Substantia nigra (tissue), 51 donors: ENCODE measurements at places on chromosomes 12 and 14.
A peak's percentile ranks its signal among the peaks of the same experiment; 100 is the strongest.

GRCh38 chr12:91222746-91223145 is 40.1 kb upstream of the DCN start:
- no peak for DNase-seq

DNA sequence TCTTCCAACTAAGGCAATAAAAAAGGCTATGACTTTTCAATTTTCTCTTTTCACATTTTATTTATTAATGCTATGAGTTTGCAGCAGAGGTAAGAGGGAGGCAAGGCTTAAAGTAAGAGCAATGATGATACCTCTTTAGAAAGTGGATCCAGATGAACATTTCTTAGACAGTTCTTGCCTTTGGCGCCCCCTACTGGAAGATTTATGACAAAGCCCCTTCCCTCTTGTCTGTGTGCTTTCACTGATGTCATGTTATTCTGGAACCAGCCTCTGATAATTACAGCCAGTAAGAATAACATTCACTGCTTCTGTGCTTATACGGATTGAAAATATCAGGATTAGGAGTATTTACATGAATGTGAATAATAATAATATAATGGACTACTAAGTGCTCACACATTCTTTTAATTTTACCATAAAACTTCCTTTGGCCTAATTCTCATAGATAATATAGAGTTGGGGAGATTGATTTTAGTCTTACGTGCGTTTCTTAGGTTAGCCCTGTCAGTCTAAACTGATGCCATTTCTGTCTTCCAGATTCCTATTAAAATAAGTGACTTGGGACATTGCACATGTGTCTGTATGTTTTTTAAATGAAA is 1929.9 kb upstream of the SEL1L start:
- DNase-seq: peak; percentile 3

- no peak for DNase-seq
These were observed 135.5 kb downstream of the GCH1 start for GRCh38 chr14:54767139-54767431.

DNA sequence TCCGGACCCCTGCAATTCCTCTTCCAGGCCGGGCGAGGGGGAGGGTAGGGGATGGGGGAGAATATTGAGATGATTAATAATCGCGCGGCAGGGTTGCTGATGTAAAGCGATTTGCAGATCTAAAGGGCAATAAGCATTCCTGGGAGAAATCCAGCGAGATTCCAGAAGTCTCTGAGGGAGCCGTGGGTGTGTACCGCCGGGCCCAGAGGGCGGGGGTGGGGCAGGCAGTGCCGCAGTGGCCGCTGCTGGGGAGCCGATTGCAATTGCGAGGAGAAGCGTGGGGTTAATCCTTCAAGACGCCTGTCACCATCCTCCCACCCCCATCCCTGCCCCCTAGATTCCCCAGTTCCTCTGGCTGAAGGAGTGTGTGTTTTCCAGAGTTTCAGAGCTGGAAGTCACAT is 16.4 kb downstream of the FOS start:
- peak; percentile 55 for DNase-seq

DNA sequence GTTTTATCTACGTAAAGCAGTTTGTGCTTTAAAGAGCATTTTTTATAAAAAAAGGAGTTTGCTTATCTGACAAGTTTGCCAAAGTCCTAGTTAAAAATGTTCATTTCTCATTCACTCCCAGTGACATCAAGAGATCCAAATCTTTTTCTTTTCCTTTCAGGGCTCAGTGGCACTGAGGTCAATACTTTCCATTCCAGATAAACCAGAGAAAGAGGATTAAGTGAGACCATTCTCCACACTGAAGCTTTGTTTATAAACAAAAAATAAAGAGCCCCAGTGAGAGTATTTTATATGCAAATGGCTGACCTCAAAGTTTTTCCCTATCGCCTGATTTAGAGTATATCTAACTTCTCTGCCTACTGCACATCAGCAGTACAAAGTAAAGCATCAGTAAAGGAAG is 199.8 kb downstream of the ALG10B start:
- no peak for DNase-seq

DNA sequence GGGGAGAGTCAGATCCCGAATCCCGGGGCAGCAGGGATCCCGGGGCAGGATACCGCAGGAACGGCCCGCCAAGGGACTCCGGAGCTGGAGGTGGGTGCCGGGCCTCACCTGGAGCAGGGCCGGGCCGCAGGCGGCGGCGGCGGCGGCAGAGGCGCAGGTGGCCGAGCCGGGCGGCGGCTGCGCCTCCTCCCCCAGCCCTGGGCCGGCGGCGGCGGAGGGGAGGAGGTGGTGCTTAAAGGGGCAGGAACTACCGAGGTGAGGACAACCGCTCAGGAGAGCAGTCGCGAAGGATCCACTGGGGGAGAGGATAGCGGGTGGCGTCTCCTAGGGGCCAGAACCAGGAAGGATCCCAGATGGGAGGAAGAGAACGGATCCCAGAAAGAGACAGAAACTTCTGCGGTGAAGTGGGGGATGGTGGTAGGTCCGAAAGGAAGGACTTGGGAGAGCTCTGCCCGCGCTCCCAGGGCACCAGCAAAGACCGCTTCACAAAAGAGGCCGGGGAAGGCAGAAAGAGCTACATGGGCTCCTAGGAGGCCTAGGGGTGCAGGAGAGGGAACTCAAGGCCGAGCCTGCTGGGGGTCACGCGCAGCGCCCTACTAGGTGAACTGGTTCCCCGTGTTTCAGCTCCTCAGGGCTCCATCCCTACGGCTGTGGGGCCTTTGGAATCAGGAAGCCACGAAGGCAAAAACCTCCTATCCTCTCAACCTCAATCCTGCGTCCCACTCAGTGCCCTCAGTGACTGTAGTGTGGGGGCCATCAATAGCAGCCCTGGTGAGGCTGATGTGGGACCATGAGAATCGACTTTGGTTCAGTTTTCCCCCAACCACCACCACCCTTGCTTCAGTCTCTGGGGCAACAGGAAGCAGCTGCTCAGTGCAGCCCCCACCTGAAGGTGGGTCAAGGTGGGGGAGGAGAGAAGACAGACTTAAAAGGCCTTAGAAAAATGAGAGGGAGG is 5.0 kb upstream of the BAZ2A start:
- DNase-seq: peak; percentile 57

- no peak for DNase-seq
These were observed 753.6 kb upstream of the STXBP6 start for GRCh38 chr14:25803386-25804018.

DNA sequence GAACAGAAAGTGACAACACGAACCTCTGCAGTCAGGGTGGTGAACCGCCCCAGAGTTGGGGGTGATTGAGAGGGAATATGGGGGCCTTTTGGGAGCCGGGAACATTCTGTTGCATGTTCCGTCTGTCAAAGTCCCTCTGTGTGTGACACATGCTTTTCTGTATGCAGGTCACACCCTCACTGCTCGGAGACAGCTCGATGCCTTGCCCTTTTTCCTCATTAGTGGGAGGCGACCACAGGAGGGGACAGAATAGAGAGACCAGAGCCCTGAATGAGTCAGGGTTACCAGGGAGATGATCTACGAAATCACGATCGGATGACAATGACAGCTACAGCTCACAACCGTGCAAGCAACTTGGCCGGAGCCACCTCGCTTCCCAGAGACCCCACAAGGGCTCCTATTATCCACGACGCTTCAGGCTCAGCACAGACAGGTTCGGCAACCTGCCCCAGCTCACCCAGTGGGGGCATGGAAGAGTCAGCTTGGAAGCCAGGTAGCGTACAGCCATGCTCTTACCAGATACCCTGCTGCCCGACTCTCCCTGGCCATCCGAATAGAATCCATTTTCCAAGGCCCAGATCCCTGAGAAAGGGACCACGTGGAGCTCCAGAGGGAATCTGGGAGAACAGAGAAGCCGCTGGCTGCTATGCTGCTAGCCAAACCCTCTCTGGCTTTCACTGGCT is 38.8 kb downstream of the TESC start:
- no peak for DNase-seq

DNA sequence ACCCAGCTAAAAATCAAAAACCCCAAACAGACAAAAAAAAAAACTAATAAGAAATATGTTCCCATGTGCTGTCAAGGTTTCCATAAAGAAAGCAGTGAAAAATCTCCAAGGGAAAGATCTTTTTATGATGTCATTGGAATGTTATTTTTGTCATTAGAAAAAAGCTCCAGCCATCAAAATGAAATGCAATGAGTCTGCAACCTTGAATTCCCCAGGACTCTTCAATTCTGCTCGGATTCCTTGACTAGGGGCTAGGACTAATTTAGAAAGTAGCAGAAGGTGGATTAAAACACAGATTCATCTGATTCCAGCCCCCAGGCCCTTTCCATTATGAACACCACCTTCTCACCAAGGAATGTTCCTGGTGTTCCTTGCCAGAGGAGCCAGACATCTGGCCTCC is 6.0 kb upstream of the PCNX1 start:
- no peak for DNase-seq

DNA sequence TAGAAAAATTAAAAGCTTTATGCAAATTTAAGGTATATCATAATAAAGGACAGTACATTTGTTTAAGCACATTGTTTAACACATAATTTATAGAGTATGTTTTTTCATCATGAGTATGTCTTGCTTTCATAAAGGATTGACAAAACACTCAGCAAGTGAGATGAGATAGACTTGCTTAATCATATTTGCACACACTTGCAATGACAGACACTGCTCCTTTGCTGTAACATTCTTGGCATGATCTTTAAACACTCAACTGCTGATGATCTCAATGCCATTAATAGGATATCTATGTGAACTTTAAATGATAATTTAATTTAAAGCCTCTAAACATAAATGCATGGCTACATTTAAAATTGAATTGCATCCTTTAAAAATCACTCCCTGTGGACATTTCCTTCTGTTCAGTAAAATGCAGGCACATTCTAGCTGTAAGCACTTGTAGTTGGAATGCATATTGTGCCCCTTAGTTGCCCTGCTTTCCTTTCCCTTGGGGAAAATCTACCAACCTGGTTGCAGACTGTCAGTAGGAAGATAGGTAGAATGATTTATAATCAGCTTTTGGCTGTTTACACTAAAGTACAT is 979.0 kb downstream of the TMTC2 start:
- no peak for DNase-seq

GRCh38 chr12:47602325-47602724 is 103.5 kb downstream of the RPAP3 start:
- no peak for DNase-seq

DNA sequence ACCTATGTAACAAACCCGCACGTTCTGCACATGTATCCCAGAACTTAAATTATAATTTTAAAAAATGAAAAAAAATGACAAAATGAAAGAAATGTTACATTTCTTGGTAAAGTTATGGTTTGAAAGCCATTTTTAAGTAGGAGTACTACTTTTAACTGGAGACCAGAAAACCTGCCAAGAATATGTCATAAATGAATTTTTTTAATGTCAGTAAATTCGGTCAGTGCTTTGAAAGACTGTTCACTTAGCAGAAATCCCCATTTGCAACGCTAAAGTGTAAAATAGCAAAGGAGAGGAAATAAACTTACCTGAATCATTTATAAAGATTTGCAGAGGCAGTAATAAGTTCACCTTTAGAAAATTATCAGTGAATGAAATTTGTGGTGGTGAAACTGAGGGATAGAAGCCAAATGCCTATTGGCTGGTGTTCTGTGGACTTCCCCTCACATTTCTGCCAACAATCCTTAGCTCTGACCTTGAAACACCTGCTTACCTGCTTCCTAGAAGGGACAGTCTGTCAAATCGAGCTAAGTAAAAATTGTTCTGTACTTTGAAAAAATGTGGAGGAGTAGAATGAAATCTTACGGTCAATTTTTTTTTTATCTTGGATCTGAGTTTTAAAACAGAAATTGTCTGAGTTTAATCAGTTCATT is 714.2 kb downstream of the SLC6A15 start:
- no peak for DNase-seq

- DNase-seq: no peak
These were observed 469.8 kb downstream of the FOXG1 start for GRCh38 chr14:29236401-29236800.

DNA sequence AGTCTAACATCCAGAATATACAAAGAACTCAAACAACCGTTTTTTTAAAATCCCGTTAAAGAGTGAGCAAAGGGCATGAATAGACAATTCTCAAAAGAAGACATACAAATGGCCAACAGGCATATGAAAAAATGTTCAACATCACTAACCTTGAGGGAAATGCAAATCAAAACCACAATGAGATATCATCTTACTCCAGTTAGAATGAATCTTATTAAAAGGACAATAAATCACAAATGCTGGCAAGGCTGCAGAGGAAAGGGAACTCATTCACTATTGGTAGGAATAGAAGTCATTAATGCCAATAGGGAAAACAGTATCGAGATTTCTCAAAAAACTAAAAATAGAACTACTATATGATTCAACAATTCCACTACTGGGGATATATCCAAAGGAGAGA is 520.1 kb downstream of the RMST start:
- no peak for DNase-seq

DNA sequence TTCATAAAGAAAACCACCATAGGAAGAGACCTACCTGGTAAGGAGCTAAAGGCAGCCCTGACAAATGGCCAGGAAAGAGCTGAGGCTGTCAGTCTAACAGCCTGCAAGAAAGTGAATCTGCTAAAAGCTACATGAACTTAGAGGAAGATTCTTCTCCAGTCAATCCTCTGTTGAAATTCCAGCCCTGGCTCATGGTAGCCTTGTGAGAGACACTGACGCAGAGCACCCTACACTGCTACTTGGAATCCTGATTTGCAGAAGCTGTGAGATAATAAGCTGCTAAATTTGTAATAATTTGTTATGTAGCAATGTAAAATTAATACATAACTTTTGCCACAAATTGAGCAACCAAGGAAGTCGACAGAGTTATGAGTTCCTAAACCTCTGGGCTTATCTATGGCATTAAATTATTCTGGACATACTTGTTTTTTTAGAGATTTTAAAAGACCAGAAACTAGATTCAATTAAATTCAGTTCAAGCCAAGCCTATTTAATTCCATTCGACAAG is 257.0 kb downstream of the ETNK1 start:
- DNase-seq: no peak

- DNase-seq: no peak
These were observed 567.6 kb downstream of the BCL11B start for GRCh38 chr14:98704441-98704840.

DNA sequence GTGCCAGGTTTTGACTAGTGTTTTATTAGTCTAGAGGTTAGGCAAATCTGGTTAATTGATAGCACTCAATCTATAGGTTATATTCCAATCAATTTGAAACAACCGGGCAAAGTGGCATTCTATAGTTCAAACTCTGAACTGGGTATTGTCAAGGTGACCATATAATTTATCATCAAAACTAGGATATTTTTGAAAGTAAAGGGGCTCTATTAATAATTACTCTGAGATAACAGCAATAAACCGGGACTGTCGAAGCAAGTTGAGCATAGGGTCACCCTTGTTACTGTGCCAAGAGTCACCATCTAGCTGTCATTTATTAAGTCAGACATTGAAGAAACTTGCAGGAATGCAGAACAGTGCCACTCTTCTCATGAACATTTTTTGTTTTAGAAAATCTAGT is 321.2 kb downstream of the RAD51B start:
- no peak for DNase-seq

DNA sequence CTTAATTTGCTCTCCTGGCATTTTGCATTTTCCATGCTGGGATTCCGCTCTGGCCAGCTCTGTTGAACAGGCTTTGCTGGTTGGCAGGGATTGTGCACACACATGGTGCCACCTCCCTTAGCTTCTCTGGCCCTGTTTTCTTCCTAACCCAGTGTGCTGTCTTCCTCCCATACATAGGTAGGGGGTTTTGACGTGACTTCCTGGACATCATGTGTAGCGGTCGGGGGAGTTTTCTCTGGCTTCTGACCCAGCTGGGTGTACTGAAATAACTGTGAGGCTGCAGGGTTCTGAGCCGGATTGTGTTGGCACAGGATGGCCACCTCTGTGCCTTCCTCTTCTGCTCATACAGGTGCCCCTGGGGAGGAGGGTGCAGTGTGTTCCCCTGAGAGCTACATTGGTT is 25.7 kb downstream of the C14orf132 start:
- DNase-seq: peak; percentile 13
